Spleen (tissue), 13 donors: ENCODE measurements at places on chromosomes 1 and 21. TPM values are rescaled to one million over a fixed set of nuclear protein-coding genes. Genes with fewer than 3 reads are reported as not detected.

AMY1B gene
- not detected for polyA plus RNA-seq

ZRANB2 gene
- 52.6 TPM for polyA plus RNA-seq

SPRR2B gene
- not detected for polyA plus RNA-seq

TRIM45 gene
- 1.2 TPM for polyA plus RNA-seq

FNDC5 gene
- not detected for polyA plus RNA-seq

TAL1 gene
- 2.9 TPM for polyA plus RNA-seq

KCNJ6 gene
- not detected for polyA plus RNA-seq

ABCD3 gene
- 9.6 TPM for polyA plus RNA-seq

CRNN gene
- 0.11 TPM for polyA plus RNA-seq

LCE2B gene
- polyA plus RNA-seq = not detected

SMPDL3B gene
- not detected for polyA plus RNA-seq

UFC1 gene
- 130 TPM for polyA plus RNA-seq

DNA sequence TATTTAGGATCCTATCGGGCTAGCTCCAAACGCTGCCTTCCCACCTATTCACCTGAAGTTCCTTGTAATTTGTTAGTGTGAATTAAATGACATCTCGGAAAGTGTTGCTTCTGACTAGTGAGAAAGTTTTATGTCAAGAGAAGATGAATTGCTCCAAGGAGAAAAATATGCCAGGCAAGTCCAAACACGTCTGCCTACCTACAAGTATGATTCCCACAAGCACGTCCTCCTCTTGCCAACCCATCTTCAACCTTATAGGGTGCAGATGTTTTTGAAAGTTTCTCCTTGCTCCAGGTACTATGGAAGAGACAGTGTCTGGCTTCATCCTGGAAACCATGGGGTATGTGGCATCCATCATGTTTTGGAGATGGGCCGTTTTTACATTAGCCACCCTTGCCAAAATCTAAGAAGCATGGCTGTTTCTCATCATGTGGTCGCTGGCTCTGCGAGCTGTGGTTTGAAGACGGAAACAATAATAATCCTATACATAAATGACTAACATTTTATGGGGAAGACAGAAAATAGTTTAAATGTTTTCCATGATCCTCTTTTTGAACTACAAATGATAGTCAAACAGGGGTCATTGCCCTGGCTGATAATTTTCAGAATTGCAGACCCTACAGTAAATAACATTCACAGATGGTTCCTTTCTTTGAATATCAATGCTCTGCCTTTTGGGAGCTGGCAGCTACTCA lies 505.8 kb downstream of the SMYD3 start:
- DNase-seq = no peak

DNA sequence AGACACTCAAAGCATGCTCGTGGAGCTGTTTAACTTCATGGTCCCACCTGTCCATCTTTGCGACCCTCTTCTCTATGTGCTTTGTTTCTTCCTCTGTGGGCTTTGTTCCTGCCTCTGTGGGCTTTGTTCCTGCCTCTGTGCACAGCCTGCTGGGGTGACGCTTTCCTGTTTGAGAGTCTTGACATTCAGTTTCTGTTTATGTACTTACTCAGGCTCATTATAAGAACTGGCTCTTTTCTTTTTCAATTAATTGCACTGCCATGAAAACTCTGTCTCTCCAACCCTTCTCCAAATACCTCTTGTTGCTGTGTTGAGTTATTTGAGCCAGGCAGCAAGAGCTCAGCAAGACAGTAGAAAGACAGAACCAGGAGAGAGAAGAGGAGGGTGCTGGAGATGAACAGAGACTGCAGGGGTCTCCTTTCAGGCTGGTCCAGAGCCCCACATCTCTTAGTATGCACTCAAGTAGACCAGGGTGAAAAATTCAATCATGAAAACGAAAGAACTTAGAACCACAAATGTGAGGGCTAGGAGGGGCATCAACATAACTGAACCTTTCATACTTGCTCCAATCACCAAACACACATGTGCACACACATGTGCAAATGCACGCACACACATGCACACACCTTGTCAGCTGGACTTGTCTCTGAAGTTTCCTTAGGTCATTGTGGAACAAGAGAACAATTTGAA lies 88.3 kb upstream of the SGIP1 start:
- peak; percentile 82 for DNase-seq

GRCh38 chr1:49102752-49103151 lies 326.1 kb upstream of the BEND5 start:
- no peak for DNase-seq

- no peak for DNase-seq
Observed at GRCh38 chr1:24621121-24621520, 22.0 kb upstream of the SRRM1 start.

GRCh38 chr1:218401441-218401997 lies 56.4 kb downstream of the TGFB2 start:
- DNase-seq = no peak

DNA sequence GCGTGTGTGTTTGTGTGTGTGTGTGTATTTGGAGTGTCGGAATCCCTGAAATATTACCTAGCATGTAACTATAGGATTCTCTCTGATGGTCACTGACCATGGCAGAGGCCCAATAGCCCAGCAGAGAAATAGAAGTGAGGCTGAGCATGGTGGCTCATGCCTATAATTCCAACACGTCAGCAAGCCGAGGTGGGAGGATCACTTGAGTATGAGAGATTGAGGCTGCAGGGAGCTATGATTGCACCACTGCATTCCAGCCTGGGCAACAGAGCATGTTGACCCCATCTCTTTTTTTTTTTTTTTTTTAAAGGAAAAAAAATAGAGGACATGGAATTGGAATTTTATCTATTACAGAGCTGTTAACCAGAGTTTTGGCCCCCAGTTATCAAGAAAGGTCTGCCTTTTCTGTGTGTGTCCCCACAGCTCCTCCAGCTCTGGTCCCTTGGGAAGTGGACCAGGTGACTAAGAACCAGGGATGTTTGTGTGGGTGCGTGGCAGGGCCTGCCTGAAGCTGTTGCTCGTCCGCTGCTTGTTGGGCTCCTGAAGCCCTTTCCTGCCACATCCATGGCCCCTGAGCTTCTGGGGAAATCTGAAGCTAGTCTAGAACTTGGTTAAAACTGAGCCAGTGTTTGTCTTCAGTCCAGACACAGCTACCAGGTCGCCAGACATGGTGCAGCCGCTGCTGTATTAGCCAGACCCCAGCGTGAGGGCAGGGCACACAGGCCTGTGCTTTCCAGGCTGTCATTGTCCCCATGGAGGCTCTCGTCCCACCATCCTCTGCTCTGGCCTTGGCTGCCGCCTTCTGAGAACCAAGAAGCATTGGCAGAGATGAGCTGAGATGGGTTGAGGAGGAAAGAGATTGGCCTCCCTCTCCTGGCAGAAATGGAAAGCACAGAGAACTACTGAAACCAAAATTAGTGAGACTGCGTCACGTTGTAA lies 25.5 kb downstream of the CAPN9 start:
- no peak for DNase-seq

GRCh38 chr1:151142411-151143056 lies 3.9 kb downstream of the SEMA6C start:
- DNase-seq = no peak

- no peak for DNase-seq
Observed at GRCh38 chr1:59699227-59699847, 115.4 kb upstream of the HOOK1 start.

- DNase-seq = no peak
Observed at GRCh38 chr1:170149241-170149640, 3.5 kb downstream of the NTMT2 start.

DNA sequence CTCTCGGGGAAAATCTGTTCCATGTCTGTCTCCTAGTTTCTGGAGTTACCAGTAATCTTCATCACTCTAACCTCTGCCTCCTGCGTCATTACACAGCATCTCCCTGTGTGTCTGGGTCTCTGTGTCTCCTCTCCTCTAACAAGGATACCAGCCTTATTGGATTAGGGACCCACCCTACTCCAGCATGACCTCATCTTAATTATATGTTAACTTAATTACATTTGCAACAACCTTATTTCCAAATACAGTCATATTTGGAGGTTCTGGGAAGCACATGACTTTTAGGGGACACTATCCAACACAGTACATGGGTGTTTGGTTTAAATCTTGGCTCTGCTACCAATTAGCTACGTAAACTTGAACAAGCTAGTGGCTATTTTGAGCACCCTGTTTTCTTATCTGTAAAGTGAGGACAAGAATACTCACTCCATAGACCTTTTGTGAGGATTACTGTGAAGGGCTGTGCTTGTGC lies 83.9 kb upstream of the SGIP1 start:
- no peak for DNase-seq

DNA sequence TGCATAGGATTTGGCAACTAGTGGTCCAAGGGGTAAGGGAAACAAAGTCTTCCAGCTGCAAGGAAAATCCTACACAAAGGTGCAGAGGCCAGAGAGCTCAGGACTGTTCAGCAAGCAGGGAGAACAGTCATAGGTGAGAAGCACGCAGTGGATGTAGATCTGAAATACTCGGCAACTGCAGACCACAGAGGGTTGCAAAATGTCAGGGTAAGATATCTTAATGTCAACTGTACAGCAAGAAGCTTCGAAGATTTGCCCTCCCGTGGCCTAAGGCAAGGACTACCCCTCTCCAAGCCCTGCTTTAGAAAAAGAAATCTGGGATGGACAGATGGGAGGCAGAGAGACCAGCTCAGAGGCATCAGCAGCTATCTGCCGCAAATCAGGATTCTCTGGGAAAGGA lies 153.4 kb upstream of the IRF2BP2 start:
- no peak for DNase-seq

DNA sequence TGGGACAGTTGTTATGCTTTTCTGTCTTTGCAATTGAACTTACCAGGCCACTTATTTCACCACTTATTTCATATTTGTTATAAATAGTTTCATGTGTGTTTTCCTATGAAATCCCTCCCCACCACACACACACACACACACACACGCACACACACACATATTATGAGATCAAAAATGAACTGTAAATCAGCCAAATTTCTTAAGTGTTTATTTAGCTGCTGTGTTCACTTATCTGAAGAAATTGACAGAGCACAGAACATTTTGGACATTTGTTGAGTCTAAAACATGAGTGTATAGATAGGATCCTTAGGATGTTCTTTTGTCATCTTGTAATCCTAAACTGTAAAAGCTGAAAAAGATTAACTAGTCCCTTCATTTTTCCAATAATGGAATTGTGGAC lies 7.8 kb upstream of the TNFSF18 start:
- DNase-seq = no peak

GRCh38 chr1:167716000-167716271 lies 5.8 kb upstream of the MPZL1 start:
- no peak for DNase-seq

DNA sequence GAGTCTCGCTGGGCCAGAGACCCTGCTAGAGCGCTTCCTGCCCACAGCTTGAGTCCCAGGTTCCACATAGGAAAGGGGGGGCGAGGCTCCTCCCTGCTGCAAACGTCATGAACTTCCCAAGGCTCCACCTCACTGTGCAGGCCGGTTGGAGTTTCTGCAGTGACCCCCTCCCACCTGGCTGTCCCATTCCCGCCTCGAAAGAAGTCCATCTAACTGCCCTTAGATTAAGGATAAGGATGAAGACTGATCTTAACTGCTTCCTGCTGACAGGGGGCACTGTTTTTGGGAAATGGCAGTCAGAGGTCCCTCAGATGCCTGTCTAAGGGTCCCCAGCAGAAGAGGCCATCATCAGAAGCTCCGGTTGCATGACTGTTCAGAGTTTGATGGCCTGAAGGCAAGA lies 62.7 kb downstream of the STUM start:
- peak; percentile 45 for DNase-seq

DNA sequence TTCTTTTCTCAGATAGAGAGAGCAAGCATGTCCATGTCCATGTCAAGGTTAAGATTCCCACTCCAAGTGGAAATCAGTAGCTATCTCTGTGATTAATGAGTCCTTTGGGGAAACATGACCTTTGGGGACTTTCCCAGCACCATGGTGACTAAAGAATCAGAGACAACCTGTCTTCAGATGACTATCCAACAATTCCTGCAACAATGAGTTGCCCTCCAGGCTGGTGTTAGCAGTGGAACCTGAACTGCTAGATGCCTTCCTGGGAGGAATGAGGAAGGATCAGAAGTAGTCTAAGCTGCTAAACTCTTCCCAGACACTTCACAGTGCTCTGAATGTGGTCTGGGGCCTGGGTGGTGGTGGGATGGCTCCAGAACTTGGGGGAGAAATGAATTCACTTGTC lies 6.5 kb downstream of the S100A9 start:
- DNase-seq = no peak

- no peak for DNase-seq
Observed at GRCh38 chr1:52996653-52997052, 65.4 kb upstream of the PODN start.

GRCh38 chr1:194279975-194280374 lies 1093.6 kb upstream of the B3GALT2 start:
- no peak for DNase-seq

GRCh38 chr21:44761747-44762208 lies 39.8 kb downstream of the UBE2G2 start:
- DNase-seq = peak; percentile 70

GRCh38 chr1:44946725-44947062 lies 39.7 kb downstream of the EIF2B3 start:
- DNase-seq = no peak

DNA sequence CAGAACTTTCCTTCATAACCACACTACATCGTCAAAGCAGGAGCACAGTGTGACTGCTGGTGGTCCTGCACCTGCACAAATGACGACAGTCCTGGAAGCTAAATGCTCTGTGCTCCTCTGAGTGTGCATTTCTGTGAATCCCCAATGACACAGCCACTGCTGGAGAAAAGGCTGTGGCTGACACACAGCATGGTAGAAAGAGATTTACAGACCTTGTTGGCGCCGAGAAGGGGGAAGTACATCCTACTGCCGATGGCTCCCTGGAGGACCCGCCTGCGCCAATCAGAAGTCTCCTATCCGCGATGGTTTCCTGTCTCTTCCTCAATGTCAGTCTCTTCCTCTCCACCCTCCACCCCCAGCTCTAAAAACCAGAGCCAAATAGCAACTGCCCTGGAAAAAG lies 115.4 kb upstream of the RAB4A start:
- DNase-seq = peak; percentile 81

GRCh38 chr1:118928739-118929554 lies 59.2 kb downstream of the TBX15 start:
- DNase-seq = no peak

GRCh38 chr1:2528016-2528415 lies 1.6 kb upstream of the PANK4 start:
- no peak for DNase-seq

- no peak for DNase-seq
Observed at GRCh38 chr1:64882574-64883255, 83.6 kb downstream of the JAK1 start.

- no peak for DNase-seq
Observed at GRCh38 chr1:37509181-37509580, 5.4 kb downstream of the MEAF6 start.

DNA sequence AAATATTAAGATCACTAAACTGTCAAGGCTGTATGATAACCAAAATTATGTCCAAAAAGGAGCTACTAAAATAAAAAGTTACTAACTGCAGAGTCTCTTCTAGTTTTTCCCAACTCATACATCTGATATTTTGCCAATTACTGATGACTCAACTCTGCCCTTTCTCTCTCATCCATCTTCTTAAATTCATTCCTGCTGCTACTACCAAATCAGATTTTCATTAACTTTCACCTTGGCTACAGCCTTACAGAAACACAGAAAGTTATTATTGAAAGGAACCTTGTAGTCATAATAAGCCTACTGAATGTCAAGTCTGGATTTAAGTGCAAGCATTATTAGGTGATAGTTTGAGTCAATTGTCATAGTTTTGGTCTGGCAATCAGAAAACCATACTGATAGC lies 273.1 kb downstream of the DPYD start:
- DNase-seq = no peak

- DNase-seq = no peak
Observed at GRCh38 chr1:167520711-167521206, 2.4 kb upstream of the CD247 start.
